GM23248 (cell line): ENCODE measurements at places on chromosomes 13 and 19. TPM values are rescaled to one million over a fixed set of nuclear protein-coding genes. Genes with fewer than 3 reads are reported as not detected.
A peak's percentile ranks its signal among the peaks of the same experiment; 100 is the strongest.

The CGB5 gene
- not detected in 2 replicates for total RNA-seq

The SIGLEC10 gene
- not detected in 2 replicates for total RNA-seq

The ATP4B gene
- total RNA-seq, result not detected in 2 replicates

The THOP1 gene
- 136 and 153 TPM in 2 replicates for total RNA-seq

The GPI gene
- 196 and 226 TPM in 2 replicates for total RNA-seq

The OR4F17 gene
- not detected in 2 replicates for total RNA-seq

The CCNA1 gene
- not detected in 2 replicates for total RNA-seq

The LILRB2 gene
- total RNA-seq, result not detected in 2 replicates

The NALCN gene
- total RNA-seq, result 3.6 and 3.9 TPM in 2 replicates

The CYP2B6 gene
- not detected in 2 replicates for total RNA-seq

The SERPINE3 gene
- total RNA-seq, result not detected in 2 replicates

The GRIK5 gene
- total RNA-seq, result not detected in 2 replicates

The GPALPP1 gene
- total RNA-seq, result 22.8 and 29.2 TPM in 2 replicates

The SLC46A3 gene
- total RNA-seq, result 3.4 and 5.1 TPM in 2 replicates

The ADAMTSL5 gene
- 21.1 and 31.7 TPM in 2 replicates for total RNA-seq

DNA sequence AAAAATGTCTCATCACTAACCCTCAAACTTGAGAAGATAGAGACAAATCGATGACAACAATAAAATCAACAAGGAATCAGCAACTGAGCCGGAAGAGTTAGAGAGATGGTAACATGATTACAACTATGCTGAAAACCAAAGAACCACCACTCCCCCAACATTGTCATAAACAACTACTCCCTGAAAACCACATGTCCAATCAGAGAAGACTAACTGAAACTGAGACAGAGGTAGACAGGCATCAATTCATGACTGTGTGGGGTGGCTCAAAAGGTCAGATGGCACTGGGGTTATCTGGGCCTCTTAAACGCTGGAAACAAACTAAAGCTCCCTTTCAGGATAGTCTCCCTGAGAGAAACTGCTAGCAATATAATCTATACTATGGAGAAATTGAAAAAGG lies 488.8 kb downstream of the KCTD12 start:
- no peak overlapping the region for H3K27ac ChIP-seq
- no peak for DNase-seq
- no peaks in the 10 kb centered on the region for H3K4me1 ChIP-seq

- H3K27ac ChIP-seq, result no peak overlapping the region
- no peaks in the 10 kb centered on the region for H3K4me1 ChIP-seq
- no peaks in the 10 kb centered on the region for H3K36me3 ChIP-seq
- peak; percentile 18 for DNase-seq
- no peak overlapping the region for H3K4me3 ChIP-seq
- no peaks in the 10 kb centered on the region for H3K27me3 ChIP-seq
Measured at GRCh38 chr13:73657821-73658540, 476.2 kb downstream of the KLF12 start.

GRCh38 chr13:51412431-51412830 lies 40.4 kb downstream of the INTS6 start:
- H3K27ac ChIP-seq, result no peak overlapping the region
- DNase-seq, result no peak
- no peaks in the 10 kb centered on the region for H3K27me3 ChIP-seq
- peaks cover 42% of the 10 kb centered on the region for H3K36me3 ChIP-seq
- no peaks in the 10 kb centered on the region for H3K4me1 ChIP-seq
- H3K4me3 ChIP-seq, result no peak overlapping the region

DNA sequence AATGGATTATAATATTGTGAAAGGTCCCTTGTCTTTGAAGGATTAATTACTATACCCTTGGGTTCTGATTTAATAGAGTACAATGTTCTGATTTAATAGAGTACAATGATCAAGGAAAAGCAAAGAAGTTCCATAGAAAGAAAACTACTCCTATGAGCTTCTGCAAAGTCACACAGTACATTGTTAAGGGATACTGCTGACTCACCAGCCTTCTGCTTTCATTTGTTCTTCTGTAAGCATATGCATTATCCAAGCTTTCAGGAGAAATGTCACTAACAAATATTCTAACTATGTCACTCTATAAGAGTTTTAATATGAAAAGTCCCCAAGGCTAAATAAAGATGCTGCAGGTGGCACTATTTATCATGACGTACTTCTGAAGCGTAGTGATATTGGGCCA lies 396.7 kb downstream of the RFC3 start:
- H3K27me3 ChIP-seq, result no peaks in the 10 kb centered on the region
- H3K4me1 ChIP-seq, result no peaks in the 10 kb centered on the region
- H3K4me3 ChIP-seq, result no peak overlapping the region
- DNase-seq, result peak; percentile 25
- H3K36me3 ChIP-seq, result no peaks in the 10 kb centered on the region

GRCh38 chr13:21463424-21463823 lies 4.3 kb upstream of the ZDHHC20 start:
- H3K27ac ChIP-seq, result no peak overlapping the region
- no peaks in the 10 kb centered on the region for H3K27me3 ChIP-seq
- H3K4me1 ChIP-seq, result no peaks in the 10 kb centered on the region

- H3K27ac ChIP-seq, result peak overlapping the region; percentile 95
- no peaks in the 10 kb centered on the region; the same call in 1 of the 2 replicates for H3K36me3 ChIP-seq
- H3K4me3 ChIP-seq, result peak overlapping the region; percentile 92
- H3K4me1 ChIP-seq, result peaks cover 24% of the 10 kb centered on the region
- H3K27me3 ChIP-seq, result no peaks in the 10 kb centered on the region
Measured at GRCh38 chr19:2270423-2271233, 11.3 kb downstream of the PEAK3 start.

GRCh38 chr19:29397748-29398147 lies 128.0 kb upstream of the VSTM2B start:
- DNase-seq, result no peak
- H3K4me1 ChIP-seq, result no peaks in the 10 kb centered on the region
- H3K27me3 ChIP-seq, result peaks cover 14% of the 10 kb centered on the region
- H3K4me3 ChIP-seq, result no peak overlapping the region
- H3K27ac ChIP-seq, result no peak overlapping the region

DNA sequence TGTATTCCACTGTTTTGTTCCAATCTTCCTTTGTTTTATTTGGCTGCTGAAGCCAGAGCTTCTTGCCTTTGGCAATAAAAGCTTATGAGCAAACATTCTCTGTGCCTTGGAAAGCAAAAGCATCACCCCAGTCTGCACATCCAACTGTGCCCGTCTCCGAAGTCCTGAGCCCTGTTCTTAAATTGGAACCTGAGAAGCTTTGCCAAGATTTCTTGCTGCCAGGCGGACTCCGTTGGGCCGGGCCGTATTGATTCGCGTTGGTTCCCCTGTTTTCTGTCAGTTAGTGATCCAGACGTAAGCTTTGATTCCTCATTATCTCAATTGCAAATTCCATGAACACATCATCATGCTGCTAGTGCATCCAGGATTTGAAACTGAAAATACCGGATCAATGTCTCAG lies 793.0 kb downstream of the OLFM4 start:
- DNase-seq, result no peak
- H3K36me3 ChIP-seq, result no peaks in the 10 kb centered on the region
- no peaks in the 10 kb centered on the region for H3K4me1 ChIP-seq
- no peak overlapping the region for H3K27ac ChIP-seq

GRCh38 chr19:35348911-35349611 lies 1.4 kb downstream of the FFAR1 start:
- no peaks in the 10 kb centered on the region for H3K4me1 ChIP-seq
- H3K27ac ChIP-seq, result no peak overlapping the region
- H3K4me3 ChIP-seq, result no peak overlapping the region
- no peaks in the 10 kb centered on the region for H3K36me3 ChIP-seq

- H3K36me3 ChIP-seq, result no peaks in the 10 kb centered on the region
- H3K4me3 ChIP-seq, result no peak overlapping the region
- DNase-seq, result no peak
- peaks cover 4% of the 10 kb centered on the region; the same call in 1 of the 2 replicates for H3K4me1 ChIP-seq
- H3K27me3 ChIP-seq, result no peaks in the 10 kb centered on the region
Measured at GRCh38 chr13:31927219-31927653, 104.3 kb upstream of the FRY start.

DNA sequence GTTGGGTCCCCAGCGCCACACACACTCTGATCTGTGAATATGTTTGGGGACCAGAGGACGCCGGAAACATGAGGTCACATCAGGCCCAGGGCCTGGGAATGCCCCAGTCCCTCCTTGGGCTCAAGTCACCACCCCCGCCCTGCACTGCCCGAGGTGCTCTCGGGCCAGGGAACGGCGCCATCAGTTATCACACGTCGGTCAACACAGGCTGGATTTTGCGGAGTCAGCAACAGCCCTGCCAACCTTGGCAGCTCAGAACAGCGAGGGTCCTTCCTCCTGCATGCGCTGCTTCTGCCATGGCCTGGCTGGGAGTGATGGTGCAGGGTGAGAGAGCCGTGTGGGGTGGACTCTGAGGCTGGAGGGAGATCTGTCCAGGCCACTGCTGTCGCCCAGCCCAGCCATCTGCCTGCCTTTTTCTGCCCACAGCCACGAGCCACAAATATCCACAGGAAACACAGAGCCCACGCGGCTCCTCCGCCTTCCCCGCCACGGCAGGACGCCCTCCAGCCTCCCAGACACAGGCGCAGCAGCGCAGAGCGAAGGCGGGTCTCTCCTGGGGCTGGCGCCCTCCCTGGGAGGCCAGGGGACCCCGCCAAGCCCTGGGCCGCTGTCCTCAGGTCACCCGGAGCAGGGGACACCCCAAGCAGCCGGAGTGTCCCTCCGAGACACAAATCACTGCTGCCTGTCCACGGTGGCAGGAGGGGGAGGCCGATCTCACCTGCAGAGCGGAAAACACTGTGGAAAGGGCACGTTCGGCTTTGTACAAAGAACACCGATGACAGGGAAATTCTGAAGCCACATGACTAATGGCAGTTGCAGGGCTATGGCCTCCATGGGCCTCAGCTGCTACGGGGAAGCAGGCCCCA lies 31.6 kb upstream of the CACTIN start:
- peaks cover 12% of the 10 kb centered on the region for H3K4me1 ChIP-seq
- no peak overlapping the region for H3K4me3 ChIP-seq
- no peak for DNase-seq
- H3K36me3 ChIP-seq, result no peaks in the 10 kb centered on the region; the same call in 1 of the 2 replicates

DNA sequence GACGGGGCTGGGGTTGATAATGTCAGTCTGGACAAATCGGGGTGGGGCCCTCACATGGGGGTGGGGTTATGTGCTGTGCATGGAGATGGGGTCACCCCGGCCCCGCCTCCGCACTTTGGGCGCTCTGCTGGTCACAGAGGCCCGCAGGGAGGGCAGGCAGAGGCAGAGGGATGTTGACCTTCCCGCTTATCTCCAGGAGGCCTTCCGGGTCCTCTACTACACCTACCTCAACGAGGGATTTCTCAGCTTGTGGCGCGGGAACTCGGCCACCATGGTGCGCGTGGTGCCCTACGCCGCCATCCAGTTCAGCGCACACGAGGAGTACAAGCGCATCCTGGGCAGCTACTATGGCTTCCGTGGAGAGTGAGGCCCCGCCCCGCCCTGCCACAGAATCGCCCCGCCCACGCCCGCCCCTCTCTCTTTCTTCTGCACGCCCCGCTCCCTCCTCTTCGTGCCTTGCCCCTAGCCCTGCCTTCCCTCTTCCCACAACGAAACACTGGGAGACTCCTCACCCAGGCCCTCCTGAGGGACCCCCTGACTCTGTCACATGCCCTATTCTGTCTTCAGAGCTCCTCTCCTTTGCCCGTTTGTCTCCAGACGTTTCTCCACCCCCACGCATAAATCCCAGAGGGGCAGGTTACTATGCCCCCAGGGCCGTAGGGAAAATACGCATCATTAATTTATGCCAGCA lies 32.8 kb downstream of the TMEM161A start:
- no peak overlapping the region for H3K27ac ChIP-seq
- H3K27me3 ChIP-seq, result no peaks in the 10 kb centered on the region
- DNase-seq, result peak; percentile 33
- no peak overlapping the region for H3K4me3 ChIP-seq
- H3K36me3 ChIP-seq, result no peaks in the 10 kb centered on the region

- no peak overlapping the region for H3K27ac ChIP-seq
- H3K4me1 ChIP-seq, result no peaks in the 10 kb centered on the region
- DNase-seq, result no peak
- H3K36me3 ChIP-seq, result no peaks in the 10 kb centered on the region
- H3K27me3 ChIP-seq, result peaks cover 32% of the 10 kb centered on the region; the same call in 1 of the 2 replicates
- H3K4me3 ChIP-seq, result no peak overlapping the region
Measured at GRCh38 chr19:35437406-35437951, 10.6 kb upstream of the FFAR2 start.

DNA sequence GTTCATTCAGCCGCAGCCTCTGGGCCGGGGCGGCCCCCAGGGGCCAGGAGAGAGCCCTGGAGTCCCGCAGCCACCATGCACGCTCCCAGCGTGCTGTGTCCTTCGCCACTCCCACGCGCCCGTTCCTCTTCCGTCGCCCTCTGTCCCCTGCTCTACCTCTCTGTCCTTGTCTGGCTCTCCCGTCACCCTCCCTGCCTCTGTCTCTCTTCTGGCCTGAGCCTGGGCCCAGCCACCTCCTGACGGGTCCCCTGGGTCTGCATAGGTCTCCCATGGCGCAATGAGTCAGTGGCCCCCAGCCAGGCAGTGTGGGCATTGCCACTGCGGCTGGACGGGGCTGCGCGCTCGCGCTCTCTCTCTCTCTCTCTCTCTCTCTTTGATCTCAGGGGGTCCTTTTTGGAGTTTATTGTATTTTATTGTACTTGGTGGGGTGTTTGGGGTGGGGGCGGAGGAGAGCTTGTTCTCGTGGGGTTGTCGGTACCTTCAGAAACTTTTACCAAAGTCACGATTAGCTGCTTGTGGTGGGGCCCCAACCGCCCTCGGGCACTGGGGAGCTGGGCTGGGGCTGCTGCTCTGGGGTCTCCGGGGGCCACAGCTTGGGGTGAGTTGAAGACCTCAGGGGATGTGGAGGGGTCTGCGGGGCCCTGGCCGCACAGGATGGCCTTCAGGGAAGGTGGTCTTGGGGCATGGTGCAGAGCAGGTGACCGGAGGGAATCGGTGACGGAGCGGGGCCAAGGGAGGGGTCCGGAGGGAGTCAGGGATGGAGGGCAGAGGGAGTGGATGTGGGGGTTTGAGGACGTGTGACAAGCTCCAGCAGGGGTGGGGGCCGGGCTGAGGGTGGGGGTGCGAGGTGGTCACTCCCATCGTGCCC lies 1.7 kb upstream of the TGFBR3L start:
- H3K36me3 ChIP-seq, result no peaks in the 10 kb centered on the region; the same call in 1 of the 2 replicates
- H3K27ac ChIP-seq, result no peak overlapping the region
- no peaks in the 10 kb centered on the region for H3K4me1 ChIP-seq
- no peaks in the 10 kb centered on the region for H3K27me3 ChIP-seq

- H3K27me3 ChIP-seq, result no peaks in the 10 kb centered on the region
- H3K36me3 ChIP-seq, result no peaks in the 10 kb centered on the region
- H3K27ac ChIP-seq, result no peak overlapping the region
- no peak for DNase-seq
Measured at GRCh38 chr13:68846663-68847062, 1261.0 kb upstream of the ATXN8OS start.

DNA sequence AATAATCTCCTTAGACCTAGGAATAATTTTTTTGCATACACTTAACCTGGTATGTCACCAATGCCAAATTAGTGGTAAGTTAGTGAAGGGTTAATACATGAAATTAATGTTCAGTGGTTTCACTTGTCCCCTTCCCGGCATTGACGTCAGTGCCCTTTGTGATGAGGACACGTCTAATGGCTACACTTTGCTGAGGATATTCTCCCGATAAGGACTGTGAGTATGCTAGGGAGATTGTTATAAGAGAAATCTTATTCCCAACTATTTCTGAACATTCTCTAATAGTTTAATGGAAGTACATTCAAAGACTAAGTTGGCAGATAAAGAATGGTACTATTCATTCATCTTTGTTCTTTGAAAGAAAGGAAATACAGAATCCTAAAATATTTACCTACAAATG lies 102.4 kb downstream of the TNFRSF19 start:
- peak overlapping the region; percentile 68 for H3K27ac ChIP-seq
- no peaks in the 10 kb centered on the region for H3K36me3 ChIP-seq
- no peaks in the 10 kb centered on the region for H3K27me3 ChIP-seq
- H3K4me3 ChIP-seq, result no peak overlapping the region
- no peak for DNase-seq
- H3K4me1 ChIP-seq, result peaks cover 49% of the 10 kb centered on the region
